Stimulated activated CD4-positive, alpha-beta T cell treated with anti-CD3 and anti-CD28 coated beads, Interleukin-15, amount 100 ng/mL, for 48 hours (primary cell): ENCODE measurements at places on chromosomes 1 and 21.

GRCh38 chr1:52041551-52042185, 8.1 kb upstream of the KTI12 start:
- no peak for DNase-seq

DNA sequence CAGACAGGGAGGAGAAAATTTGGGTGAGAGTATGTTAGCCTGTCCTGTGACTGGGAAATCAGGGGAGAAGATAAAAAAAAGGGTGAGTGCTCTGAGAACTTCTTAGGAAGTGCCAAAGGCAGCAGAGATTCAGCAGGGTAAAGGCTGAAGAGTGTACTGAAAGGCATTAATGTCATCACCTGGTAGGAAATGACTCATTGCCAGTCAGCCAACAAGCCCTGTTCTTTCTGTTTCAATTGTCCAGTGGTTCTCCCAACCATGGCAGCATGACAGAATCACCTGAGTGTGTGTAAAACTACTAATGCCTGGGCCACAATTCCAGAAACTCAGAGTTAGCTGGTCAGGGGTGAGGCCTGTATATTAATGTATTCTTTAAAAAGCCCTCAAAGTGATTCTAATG, 83.5 kb downstream of the INTS7 start:
- DNase-seq, result no peak

- no peak for DNase-seq
Observed at GRCh38 chr1:47491341-47491753, 53.5 kb downstream of the FOXD2 start.

- DNase-seq, result no peak
Observed at GRCh38 chr1:225435957-225436392, 8.1 kb upstream of the LBR start.

GRCh38 chr1:91334856-91335255, 69.8 kb downstream of the HFM1 start:
- no peak for DNase-seq

DNA sequence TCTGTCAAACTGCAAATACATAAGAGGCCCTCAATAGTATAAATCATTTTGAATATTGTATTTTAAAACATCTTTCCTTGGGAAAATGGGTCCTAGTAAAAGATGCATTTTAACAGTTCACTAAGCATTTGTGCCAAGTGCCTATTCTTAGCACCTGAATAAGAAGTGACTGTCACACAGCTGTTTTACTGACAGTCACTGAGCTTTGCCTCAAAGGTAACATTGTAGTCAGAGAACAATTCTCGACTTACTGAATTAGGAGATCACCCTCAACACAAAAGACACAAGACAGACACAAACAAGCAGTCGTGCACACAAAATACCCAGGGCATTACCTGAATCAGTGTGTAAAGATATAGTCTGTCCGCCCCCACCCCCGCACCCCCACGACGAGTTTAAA, 408 bp downstream of the ESRRG start:
- no peak for DNase-seq

DNA sequence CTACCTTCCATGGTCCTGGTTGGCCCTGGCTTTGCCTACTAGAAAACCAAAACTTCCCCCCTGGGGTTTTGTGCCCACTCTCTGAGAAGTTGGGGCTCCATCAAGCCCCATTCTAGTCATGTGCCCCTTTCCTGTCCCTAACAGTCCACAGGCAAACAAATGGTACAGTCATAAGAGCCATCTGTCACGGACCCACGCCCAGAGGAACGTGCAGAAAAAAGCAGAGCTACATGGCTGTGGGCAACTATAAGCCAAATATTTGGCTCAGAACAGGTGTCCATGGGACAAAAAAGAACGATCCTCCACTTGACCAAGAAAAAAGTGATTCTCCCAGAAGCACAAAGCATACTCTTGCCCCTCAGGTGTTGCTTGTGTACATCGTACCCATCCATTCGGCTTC, 14.6 kb upstream of the TRNAU1AP start:
- DNase-seq, result no peak

DNA sequence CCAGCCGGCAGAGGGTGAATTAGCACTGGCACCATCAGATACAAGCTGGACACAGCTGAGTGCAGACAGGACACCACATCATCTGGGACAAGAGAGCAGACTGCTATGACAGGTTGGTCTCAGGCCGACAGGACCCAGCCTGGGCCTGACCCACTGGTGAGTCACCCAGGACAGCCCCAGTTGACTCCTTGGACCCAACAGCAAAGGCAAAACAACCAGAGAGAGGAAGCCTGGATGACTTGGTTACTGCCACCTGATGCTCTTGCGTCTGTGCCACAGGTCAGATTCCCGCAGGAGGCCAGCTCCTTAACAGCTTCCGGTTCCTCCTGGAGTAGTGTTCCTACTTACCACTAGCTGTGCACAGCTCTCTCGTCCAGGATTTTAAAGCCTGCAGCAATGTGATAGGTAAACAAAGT, 18.5 kb downstream of the CCN1 start:
- no peak for DNase-seq

- DNase-seq, result no peak
Observed at GRCh38 chr1:48750109-48750508, 26.6 kb downstream of the BEND5 start.

- DNase-seq, result no peak
Observed at GRCh38 chr1:226133504-226134123, 52.9 kb downstream of the ACBD3 start.

DNA sequence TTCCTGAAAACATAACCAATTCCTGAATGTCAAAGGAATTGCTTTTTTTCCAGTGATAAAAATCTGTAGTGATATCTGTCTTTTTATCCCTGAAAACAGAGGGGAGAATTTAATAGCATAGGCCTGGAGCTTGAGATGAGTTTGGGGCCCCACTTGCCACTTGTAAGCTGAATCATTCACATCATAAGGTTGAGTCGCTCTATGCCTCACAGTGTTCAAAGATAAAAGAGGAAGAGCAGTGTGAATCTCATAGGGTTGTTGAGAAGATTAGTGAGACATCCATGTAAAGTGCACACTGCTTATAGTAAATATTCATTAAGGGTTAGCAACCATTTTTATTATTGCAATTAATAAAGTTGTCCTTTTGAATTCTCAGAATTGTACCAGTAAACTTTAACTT, 271.3 kb downstream of the DNM3 start:
- no peak for DNase-seq

- DNase-seq, result no peak
Observed at GRCh38 chr1:191709215-191709614, 449.0 kb upstream of the RGS18 start.

- no peak for DNase-seq
Observed at GRCh38 chr1:18160290-18160942, 52.8 kb downstream of the IGSF21 start.

GRCh38 chr1:210217482-210217881, 15.1 kb upstream of the SERTAD4 start:
- DNase-seq, result no peak

- no peak for DNase-seq
Observed at GRCh38 chr1:26996024-26996423, 2.5 kb downstream of the TRNP1 start.

DNA sequence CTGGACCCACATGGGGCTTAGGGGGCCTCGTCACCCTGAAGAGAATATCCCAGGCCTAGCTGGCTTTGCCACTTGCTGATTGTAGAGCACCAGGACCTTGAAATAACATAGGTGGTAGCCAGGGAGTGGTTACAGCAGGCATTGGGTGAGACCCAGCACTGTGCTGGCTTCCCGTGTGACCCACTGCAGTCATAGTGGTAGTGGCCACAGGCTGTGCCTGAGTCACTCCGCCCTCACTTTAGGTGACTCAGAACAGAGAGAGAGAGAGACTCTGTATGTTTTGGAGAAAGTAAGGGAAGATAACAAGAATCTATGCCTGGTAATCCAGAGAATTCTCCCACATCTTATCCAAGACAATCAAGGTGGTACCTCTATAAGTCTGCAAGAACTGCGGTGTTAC, 98.7 kb upstream of the LHX8 start:
- DNase-seq, result no peak

GRCh38 chr1:145990249-145990855, 6.0 kb downstream of the TXNIP start:
- DNase-seq, result no peak

- no peak for DNase-seq
Observed at GRCh38 chr1:153307221-153307600, 5.5 kb downstream of the PGLYRP3 start.

GRCh38 chr1:101174722-101175121, 62.1 kb upstream of the S1PR1 start:
- DNase-seq, result no peak

DNA sequence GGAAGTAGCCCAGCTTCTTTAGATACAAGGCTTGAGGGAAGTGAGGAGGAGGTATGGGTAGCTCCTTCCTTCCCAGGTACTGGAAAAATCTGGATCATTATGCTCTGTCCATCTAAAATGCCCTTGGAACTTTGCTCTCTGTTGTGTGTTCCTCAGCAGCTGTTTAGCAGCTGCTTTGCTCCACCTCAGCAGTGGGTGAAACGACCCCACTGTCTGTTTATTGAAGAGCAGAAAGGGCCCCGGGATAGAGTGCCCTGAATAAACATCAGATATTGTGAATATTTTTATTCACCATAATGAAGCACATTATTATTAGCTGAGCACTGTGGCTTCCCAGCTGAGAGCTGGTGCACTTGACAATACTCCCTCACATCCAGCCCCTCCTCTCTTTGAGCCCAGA, 237.9 kb downstream of the PBX1 start:
- no peak for DNase-seq

DNA sequence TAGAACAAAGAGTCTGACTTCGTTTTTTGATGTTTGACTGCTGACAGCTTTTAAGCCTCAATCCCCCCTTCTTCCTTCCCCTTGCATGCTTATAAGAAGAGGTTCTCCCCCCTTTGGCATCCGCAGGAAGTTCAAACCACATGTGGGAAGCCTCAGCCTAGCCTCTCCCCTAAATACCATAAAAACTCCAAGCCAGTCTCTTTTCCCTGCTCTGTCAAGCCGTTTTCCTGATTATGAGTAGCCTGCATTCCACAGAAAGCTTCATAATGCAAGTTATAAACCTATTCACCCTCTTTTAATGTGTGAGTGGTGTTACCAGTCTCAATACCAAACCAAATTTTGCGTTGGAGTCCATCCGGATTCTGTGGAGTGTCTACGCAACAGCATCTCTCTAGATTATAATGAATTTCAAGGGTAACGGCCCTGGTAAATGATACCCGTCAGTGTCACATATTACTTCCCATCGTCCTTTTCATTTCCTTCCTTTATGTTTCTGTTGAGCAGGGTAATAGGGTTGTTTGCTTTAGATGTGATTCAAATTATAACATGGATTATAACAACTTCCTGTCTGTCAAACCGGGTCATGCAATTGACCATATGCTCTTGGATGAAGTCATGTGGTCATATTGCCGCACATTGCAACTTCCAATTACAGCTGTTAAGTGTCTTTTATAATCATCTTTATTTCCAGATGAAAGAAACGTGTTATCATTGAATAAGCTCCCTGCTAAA, 717.5 kb downstream of the RWDD3 start:
- DNase-seq, result no peak

- DNase-seq, result no peak
Observed at GRCh38 chr1:108034396-108034795, 69.4 kb upstream of the VAV3 start.

- DNase-seq, result no peak
Observed at GRCh38 chr1:205232945-205233397, 5.2 kb downstream of the TMCC2 start.

DNA sequence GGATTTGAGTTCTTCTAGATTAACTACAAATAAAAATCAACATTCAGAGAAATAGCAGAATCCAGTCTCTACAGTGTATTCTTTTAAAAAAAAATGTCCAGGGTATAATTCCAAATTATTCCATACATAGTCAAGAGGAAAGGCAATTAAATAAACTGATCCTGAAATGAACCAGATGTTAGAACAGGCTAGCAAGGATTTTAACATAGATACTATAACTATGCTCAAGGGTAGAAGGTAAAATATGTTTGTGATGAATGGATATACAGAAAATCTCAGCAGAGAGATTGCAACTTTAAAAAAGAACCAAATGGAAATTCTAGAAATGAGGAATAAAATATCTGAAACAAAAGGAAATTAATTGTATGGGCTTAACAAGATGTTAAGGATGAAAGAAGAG, 32.4 kb downstream of the CYYR1 start:
- no peak for DNase-seq

DNA sequence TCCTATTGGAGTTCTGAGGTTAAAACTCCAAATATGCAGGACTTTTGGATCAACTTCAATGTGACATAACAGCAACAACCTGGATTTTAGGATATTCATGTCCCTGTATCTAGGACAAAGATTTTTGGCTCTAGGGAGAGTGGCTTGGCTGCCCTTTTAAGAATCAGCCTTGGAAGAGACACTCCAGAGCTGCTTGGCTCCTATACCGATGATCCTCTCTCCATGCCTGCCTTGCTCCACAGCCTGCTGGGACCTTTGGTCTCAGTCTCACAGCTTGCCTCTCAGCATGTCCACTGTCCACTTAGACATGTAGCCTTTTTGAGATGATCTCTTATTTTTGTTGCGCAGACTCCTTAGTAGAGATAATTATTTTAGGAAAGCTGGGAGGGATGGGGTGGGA, 4.5 kb upstream of the FCMR start:
- no peak for DNase-seq

DNA sequence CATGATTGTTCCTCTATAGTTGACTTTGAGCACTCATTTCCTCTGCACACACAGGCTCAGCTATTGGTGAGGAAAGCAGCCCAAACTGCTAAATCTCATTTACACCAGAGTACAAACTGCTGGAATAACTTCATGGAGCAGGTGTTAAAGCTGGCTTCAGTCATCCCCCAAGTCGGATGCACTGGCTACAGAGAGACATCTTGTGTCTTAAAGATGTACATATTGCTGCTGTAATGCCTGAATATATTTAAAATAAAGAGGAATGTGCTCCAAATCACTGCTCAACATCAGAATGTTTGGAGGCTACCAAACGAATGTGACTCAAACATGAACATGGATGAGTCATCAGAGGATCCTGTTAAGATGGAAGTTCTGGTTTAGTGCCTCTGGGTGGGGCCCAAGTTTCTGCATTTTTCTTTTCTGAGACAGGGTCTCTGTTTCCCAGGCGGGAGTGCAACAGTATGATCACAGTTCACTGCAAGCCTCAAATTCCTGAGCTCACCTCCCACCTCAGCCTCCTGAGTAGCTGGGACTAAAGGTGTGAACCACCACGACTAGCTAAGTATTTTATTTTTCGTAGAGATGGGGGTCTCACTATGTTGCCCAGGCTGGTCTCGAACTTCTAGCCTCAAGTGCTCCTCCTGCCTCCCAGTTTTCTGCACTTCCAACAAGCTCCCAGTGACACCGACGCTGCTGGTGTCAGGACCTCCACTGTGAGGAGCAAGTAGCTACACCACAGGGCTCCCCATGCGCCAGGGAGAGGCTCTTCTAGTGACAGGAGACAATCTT, 79.0 kb upstream of the KRTAP19-8 start:
- DNase-seq, result no peak
